ENCODE measurements at places on chromosomes 13 and 19.
A peak's percentile ranks its signal among the peaks of the same experiment; 100 is the strongest.

DNA sequence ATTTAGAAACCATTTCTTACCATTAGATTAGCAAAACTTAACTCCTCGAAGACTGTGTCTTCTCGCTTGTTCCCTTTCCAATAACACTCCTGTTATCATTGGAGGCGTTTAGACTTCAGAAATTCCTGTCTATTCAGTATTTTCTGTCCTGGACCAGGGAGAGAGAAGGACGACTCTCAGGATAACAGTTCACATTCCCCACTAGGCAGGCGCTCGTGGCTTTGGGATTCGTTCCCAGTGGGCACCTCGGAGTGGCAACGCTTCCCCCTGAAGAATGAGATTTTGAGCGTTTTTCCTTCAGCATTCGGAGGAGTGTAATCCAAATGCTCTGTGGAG, 429 bp upstream of the ZNF225 start:
- no peak for DNase-seq

- DNase-seq = peak; percentile 54
These were observed 12.0 kb downstream of the WDR88 start for GRCh38 chr19:33143897-33144405.

DNA sequence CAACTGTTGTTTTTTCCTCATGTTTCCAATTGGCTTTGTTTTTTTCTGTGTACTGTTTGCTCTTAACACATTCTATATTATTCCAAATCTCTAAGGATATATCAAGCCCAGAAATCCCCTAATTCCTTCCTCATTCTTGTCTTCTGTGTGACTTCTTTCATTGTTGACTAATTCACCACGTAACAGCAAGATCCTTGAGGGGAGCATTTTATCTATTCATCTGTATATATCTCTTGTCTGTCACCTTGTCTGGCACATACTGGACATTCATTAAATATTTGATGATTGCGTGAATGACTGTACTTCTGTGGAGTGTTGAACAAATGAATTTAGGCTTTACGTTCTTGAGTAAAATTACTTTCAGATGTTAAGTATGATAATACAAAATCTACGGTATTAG, 44.8 kb upstream of the OLFM4 start:
- no peak for DNase-seq

GRCh38 chr13:105847527-105848291, 687.8 kb downstream of the EFNB2 start:
- DNase-seq = no peak

- DNase-seq = no peak
These were observed 2.7 kb downstream of the TNPO2 start for GRCh38 chr19:12720851-12721655.

- no peak for DNase-seq
These were observed 10.7 kb downstream of the SHISA7 start for GRCh38 chr19:55432241-55432959.

DNA sequence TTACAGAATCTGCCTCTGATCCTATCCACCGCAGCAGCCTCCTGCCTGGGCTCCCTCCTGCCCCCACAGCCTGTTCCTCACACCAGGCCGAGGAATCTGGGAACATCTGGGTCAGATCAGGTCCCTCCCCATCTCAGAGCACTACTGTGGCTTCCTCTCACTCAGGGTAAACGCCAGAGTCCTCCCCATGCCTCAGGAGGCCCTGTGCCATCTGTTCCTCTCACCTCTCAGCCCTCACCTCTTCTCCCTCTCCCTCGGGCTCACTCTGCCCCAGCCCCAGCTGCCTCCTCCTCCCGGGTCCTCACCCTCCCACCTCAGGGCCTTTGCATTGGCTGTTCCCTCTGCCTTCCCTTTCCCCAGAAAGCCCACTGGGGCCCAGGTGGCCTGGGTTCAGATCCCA, 18.2 kb downstream of the FCGBP start:
- DNase-seq = no peak

DNA sequence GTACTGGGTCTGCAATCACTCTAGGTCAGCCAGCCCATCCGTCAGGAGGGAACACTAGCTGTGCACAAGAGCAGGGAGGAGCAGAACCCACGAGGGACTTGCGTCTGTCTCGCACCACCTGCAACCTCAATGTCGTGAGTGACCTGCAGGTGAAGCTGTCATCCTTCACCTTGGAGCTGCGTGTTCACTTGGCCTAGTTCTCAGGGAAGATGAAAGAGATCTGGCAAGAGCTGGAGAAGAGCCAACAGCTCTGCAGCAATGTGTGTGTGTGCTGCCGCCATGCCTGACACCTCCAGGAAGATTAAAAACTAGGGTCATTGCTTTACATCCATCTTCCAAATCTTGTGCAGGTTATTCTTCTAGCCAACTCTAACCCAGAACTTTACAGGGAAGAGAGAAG, 117.6 kb upstream of the MRI1 start:
- DNase-seq = no peak

- no peak for DNase-seq
These were observed 96.1 kb upstream of the SPATA13 start for GRCh38 chr13:24064371-24064770.

DNA sequence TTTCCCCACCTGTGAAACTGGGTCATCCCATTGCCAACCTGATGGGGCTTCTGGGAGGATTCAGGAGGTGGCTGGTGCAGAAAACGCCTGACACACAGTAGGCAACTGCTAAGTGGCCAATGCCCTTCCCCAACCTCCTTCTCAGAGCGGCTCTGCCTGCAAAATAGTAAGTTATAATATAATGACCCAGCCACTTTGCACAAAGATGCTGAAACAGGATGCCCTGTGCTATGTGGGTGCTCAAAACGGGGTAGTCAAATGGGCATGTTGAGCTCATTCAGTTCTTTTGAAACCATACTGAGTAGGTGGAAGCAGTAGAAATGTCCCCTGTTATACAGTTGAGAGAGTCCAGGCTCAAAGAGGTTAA, 507 bp downstream of the MARCHF2 start:
- DNase-seq = no peak

DNA sequence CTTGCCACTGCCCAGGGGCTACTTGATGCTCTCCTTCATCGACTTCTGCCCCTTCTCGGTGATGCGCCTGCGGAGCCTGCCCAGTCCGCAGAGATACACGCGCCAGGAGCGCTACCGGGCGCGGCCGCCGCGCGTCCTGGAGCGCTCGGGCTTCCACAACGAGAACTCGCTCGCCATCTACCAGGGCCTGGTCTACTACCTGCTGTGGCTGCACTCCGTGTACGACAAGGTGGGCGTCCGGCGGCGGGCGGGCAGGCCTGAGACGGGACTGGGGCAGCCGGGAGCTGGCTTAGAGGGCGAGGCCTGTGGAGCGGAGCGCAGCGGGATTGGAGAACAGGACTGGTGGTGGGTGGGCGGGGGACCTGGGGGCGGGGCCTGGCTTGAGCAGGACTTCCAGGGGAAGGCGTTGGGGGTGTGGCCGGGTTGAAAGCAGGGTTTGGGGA, 12.7 kb upstream of the PSMD8 start:
- DNase-seq = peak; percentile 37

Data from SJSA1 (cell line).